ENCODE measurements at places on chromosomes 3 and 15.
A peak's percentile ranks its signal among the peaks of the same experiment; 100 is the strongest.

- peak; percentile 29 for DNase-seq
Observed at GRCh38 chr15:73809728-73810501, 56.8 kb upstream of the INSYN1 start.

GRCh38 chr3:64023861-64024223, 548 bp upstream of the PSMD6 start:
- DNase-seq = no peak

DNA sequence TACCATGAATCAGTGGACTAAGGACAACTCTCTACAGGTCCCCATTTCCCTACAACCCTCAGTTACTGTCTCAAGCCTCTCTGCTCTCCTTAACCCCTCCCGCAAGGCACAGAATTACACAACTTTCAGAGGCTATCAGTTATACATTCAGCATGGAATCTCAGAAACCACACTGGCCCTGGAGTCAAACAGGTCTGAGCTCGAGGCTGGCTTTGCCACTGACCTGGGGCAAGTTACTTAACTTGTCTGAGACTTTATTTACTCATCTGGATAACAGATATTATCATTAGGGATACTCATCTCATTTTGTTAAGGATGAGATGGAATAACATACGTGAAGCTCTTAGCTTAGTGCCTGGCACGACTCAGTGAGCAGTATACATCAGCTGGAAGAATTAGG, 95.2 kb downstream of the WDR76 start:
- no peak for DNase-seq

DNA sequence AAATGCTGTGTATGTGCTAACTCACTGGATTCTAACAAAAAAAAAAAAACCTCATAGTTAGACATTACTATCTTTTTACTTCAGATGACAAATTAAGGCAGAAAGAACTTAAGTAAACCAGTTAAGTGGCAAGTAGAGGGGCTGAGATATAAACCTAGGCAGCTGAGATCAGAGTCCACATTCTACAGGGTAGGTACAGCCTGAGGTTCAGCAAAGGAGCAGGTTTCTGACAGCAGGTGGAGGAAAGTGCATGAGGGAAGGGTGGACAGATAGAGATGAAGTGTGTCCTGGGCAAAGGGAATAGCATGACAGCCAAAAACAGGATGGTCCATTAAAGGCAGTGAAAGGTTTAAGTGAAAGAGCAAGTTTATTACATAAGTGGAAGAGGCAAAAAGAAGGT, 329.2 kb downstream of the ULK4 start:
- DNase-seq = no peak

- DNase-seq = no peak
Observed at GRCh38 chr3:159840703-159841299, 147.8 kb upstream of the IL12A start.

All from AG20443 (cell line).